RCC 7860 (cell line): ENCODE measurements at places on chromosomes 11 and 22.

- peak; percentile 17 for DNase-seq
Measured at GRCh38 chr11:11946180-11946579, 62.2 kb downstream of the DKK3 start.

GRCh38 chr11:111365722-111366559 is 13.1 kb downstream of the POU2AF1 start:
- DNase-seq: no peak

DNA sequence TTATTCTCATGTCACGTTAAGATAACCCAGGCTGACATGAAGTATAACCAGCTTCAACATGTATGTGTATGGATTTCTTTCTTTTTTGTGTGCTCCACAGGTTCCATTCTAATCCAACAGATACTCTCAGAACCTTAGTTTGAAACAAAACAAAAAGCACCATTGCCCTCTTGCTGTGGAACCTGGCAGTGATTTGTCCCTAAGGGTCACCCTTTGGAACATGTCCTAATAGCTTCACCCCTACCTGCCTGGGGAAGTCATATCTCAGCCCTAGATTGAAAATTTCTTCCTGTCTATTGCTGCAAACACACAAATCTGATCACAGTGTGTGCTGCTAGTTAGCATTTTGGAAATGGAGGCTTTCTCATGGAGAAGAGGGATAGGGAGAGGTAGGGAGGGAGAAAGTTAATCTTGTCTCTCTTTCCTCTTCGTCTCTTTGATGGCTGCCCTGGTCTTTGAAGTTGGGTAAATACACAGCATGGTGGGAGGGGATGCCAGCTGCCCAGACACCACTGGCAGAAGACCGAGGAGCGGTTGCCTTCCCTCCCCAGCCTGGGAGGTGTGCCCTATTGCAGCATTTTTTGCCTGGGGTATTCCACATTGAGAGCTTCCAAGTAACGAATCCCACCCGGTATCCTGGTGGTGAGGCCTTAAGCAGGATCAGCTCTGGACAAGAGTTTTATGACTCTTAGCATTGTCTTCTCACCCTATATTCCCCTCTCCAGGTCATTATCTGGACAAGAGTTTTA is 11.6 kb upstream of the CADM1 start:
- no peak for DNase-seq

- DNase-seq: peak; percentile 46
Measured at GRCh38 chr11:29280452-29280851, 736.4 kb downstream of the KCNA4 start.

GRCh38 chr11:2511421-2512369 is 66.9 kb downstream of the KCNQ1 start:
- DNase-seq: no peak

- no peak for DNase-seq
Measured at GRCh38 chr11:58446294-58446693, 4.3 kb upstream of the OR5B12 start.

DNA sequence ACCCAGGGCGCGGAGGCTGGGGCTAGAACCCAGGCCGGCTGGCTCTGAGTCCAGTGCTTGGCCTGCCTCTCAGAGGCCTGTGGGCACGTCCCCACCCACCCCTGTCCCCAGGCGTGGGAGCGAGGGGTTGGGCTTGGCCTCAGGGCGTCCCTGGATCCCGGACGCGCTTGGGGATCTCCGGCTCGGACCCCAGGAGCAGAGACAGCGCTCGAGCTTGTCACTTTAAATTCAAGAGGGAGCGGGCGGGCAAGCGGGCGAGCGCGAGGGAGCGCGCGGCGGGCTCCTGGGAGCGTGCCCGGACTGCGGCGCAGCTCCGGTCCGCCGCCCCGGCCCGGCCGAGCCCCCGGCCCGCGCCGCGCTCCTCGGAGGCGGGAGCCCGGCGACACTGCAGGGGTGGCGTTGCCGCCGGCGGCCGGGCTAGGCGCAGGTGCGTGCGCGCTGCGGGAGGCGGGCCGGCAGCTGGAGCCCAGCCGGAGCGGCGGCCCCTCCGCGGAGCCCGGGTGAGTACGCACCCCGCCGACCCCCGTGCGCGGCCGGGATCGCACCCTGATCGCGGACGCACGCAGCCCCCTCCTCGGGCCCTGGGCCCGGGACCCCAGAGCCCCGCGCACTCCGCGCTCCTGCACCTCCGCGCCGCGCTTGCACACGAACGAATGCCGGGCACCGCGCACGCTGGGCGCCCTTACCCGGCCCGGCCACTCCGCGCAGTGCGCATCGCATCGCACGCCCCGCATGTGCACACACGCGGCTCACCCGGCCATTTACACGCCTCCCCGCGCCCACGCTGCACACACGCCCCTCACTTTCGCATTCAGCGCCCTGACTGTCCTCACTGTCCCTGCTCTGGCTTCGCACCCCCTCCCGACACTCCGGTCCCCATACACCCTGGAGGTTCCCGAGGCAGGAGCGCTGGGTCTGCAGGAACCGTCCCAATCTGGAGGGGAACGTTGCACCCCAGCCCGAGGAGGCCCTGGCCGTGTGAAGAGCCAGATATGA is at the start of gene SYT12:
Gene SYT12 (plus strand): TSS at position 174 of the 996 bp plus-strand sequence. CDS start 7,011 bp downstream, outside the sequence.
- DNase-seq: no peak

DNA sequence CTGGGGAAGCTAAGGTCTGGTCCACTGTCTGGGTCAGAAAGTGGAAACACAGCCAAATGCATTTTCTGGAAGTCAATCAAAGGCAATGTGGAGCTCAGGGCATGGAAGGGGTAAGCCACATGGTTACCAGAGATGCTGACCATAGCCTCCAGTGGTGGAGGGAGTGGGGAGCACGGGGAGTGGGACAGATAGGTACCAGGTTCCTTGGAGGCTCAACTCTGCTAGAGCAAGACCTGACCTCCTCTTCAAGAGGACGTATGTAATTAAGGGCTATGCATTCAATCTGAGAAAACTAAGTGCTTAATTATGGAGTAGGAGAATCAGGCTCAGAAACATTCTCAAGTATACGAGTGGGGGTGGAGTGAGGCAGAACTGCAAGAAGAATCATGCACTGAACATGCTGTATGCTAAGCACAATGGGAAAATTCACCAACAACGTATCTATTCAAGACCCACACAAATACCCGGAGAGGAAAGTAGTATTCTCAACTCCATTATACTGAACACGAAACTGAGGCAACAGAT is 65.2 kb upstream of the PHOX2A start:
- DNase-seq: no peak

DNA sequence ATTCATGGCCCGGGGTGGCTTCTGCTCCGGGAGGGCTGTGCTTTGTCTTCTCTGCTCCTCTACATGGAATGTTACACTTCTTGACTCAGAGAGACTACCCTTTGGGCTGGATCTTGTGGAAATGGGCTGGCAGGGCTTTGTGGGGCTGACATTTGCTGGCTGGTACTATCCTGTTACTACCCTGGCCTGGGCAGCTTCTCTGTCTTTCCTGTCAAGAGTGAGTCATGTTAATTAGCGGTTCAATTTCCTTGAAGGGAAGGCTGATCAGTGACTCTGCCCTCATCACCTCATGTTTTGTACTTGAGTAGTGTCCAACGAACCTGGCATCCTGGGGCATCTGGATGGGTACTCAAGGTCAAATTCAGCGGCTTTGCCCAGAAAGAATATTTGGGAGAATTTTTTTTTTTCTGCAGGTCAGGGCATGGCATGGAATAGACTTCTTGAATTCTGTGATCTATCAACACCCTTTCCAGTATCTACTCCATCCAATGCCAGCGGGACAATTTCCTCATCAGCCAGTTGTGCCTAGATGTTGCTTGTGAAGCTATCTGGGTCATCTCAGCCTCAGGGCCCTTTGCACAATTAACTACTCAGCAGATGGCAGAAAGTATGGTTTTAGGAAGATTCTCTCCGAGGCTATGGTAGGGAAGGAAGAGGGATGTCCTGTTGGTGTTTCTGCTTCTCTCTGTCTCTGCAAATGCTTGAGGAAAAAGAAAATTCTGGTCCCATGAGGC is 140.5 kb upstream of the PLET1 start:
- no peak for DNase-seq

DNA sequence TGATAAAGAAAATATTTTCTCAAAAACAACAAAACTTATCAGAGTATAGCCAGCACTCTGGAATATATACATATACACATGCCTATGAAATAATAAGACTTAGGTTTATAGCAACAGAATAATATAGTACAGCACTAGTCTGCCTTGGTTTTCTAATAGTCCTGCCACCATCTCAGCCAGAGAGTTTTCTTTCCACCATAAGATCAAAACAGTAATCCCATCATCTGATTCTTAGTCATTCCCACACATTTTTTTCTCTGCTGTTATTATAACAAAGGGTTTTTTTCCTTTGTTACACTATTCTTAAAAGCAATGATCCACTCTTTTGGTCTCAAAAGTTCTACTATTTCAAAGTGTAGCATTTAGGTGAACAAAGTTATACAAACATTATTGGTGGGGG is 15.1 kb downstream of the MTMR2 start:
- DNase-seq: no peak

DNA sequence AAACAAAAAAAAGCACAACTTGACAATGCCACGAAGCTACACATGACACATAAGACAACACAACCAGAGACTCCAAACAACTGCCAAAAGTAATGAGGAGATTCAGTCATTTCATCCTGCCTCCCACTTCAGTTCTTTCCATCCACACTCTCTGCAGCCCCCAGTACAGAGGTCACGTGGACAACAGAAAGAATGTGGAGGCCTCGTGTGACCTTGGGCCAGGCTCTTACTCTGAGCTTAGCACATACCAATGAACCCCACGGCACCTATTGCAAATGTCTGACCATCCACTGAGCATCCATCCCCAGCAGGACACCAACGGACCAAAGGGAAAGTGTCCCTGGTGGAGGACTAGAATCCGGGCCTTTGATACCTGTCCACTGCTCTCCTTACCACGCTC is 12.5 kb downstream of the CBX7 start:
- DNase-seq: no peak

DNA sequence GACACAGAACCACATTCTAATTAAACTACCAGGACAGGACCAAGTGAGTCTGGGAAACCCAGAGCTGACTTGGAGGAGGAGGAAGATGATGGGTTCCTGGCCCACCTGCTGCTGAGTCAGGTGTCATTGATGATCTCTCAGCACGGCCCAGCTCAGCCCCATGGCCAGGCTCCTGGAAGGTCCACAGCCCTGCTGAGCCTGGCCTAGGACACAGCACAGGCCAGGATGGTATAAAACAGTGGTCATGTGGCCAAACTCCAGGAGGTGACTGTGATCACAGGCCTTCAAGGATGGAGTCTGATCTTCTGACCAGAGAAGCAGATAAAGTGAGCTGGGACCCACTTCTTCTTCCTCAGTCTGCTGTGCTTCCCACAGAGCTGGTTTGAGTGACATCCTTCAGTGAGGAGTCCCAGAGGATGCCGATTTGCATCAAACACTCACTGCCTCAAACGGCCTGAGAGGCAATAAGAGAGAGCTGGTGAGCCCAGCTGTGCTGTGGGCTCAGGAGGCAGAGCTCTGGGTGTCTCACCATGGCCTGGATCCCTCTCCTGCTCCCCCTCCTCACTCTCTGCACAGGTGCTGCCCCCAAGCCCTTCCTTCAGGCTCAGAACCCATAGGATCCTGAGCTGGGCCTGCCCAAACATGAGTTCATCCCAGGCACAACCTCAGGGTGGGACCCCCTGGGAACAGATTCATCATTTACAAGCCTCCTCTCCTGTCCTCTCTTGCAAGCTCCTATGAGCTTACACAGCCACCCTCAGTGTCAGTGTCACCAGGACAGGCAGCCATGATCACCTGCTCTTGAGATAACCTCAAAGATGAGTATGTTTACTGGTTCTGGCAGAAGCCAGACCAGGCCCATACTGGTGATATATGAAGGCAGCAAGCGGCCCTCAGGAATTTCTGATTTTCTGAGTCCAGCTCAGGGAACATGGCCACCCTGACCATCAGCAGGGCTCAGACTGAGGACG is 37.7 kb upstream of the IGLL5 start:
- no peak for DNase-seq

GRCh38 chr11:3709977-3710376 is 38.8 kb upstream of the CHRNA10 start:
- no peak for DNase-seq

- no peak for DNase-seq
Measured at GRCh38 chr11:73445980-73446379, 69.8 kb downstream of the RELT start.

DNA sequence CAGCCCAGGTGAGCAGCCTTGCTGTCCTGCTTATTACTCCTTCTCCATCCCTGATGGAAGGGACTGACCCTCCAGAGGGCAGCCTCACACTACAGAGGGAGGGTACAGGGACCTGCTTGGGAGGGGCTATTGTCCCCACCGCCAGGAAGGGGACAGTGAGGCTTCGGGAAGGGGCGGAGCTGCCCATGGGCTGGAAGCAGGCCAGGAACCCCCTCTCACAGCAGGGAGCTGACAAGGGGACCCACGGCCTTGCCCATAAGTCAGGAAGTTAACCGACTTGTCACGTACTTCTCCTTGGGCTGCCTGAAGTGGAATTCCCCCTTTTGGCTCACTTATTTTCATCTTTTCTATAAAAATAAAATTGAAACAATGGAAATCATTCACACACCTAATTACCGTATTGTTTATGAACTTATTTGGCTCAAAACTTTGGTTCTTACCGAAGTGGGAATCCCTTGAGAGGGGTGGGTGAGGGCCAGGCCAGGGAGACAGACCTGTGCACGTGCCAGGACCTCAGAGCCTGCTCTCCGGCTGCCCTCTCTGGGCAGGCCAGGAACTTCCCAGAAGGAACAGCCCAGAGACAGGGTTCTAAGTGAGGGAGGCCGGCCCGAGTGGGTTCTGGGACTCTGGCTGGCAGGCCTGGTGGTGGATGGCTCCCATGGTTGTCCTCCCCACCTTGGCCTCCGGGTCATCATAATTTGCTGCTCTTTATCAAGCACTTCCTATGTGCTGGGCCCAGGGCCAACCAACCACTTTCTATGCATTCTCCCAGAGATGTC is 5.8 kb downstream of the MGAT3 start:
- DNase-seq: no peak

DNA sequence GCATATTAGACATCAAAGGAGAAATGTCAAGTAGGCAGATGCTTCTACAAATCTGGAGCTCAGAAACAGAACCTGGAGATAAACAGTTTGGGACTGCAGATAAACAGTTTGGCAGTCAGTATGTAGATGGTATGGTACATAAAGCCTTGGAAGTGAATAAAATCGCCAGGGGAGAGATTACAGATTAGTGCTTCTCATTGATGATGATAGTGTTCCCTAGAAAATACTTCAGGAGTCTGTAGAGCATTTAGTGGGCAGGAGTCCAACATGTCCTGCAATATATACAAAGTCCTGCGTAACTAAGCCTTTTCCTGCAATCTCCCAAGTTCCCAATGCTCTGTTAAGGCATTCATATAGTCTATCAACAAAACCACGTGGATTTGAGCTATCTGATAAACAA is 35.2 kb downstream of the NARS2 start:
- DNase-seq: no peak

- DNase-seq: no peak
Measured at GRCh38 chr11:102252339-102252891, 64.9 kb upstream of the BIRC3 start.

- DNase-seq: no peak
Measured at GRCh38 chr11:133785795-133786340, 59.4 kb downstream of the SPATA19 start.

DNA sequence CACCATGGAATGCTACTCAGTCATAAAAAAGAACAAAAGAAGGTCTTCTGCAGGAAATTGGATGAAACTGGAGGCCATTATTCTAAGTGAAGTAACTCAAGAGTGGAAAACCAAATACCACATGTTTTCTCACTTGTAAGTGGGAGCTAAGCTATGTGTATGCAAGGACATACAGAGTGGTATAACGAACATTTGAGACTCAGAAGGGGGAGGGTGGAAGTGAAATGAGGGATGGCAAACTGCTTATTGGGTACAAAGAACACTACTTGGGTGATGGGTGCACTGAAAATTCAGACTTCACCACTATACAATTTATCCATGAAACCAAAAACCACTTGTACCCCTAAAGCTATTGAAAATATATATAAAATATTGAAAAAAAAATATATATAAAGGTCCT is 13.4 kb upstream of the CAT start:
- DNase-seq: no peak
